ENCODE measurements at places on chromosomes 16 and 17.

DNA sequence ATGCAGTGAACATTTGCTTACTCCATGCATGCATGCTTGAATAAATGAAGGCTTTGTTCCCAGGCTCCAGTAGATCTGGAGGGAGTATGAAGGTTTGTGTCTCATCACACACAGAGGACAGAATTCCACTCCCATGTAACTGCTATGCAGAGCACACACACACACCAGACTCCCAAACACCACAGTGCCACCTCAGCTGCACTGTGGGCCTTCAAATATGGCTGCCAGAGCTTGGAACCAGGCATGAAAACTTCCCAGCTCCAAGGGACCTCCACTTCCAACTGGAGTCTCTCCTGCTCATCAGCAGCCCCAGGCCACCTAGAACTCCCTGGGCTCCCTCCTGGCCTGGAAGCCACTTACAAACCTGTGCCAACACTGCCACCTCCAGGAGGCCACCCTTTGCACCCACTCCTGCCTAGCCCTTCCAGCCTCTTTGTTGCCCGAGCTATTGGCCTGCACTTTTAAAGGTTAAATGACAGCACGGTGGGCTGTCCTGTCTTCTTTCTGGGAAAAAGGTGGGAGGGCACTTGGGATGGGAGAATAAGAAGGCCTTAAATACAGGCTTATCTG lies 151.2 kb downstream of the ZNF423 start:
- DNase-seq: no peak

GRCh38 chr16:4664538-4665418 lies 28.6 kb upstream of the NUDT16L1 start:
- peak; percentile 75 for DNase-seq

GRCh38 chr17:75845933-75846691 lies 1.9 kb upstream of the UNC13D start:
- no peak for DNase-seq

DNA sequence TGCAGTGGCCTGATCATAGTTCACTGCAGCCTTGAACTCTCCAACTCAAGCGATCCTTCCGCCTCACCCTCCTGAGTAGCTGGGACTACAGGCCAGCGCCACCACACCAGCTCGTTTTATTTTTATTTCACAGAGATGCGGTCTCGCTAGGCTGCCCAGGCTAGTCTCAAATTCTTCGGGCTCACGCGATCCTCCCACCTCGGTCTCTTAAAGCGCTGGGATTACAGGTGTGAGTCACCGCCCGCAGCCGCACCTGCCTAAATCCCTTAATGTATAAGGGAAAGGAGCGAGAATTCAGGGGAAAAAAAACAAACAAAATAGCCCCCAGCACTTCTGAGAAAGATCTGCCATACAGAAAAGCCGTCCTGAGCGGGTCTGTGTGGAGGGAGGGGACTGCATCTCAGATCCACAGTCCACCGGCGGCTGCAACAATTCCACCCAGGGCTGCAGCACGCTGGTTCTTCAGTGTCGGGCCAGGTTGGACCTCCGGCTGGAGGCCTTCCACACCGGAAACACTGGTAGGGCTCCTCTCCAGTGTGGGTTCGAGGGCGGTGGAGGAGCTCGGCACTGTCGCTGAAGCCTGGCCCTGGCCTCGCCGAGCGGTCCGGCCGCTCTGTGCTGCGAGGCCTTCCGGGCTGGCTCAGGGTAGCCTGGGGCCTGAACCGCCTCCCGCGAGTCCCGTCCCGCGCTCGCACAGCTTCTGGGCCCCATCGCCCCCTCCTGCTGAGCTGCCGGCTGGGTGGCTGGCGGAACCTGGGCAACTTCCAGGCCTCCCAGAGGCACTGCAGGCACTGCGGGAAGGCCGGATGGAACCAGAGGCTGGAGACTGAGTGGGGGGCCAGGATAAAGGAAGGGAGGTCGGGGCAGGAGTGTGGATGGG lies 7.0 kb downstream of the ZNF843 start:
- DNase-seq: no peak

- peak; percentile 66 for DNase-seq
Observed at GRCh38 chr17:76696763-76697701, 13.7 kb downstream of the MXRA7 start.

DNA sequence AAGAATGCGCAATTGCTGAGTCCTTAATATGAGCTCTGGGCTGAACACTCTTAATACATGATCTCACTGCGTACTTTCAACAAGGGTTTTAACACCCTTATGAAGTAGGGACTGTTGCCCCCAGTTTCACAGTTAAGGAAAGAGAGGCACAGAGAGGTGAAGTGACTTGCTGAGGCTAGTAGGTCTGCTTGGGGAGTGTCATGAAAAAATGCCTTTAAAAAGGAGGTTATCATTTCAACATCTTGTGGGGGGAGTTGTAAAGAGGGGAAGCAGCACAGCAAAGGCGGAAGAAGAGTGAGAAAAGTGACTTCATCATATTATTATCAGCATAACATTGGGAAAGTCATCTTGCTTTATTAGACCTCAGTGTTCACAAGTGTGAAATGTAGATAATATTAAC lies 2.1 kb downstream of the CCL4L2 start:
- DNase-seq: no peak

DNA sequence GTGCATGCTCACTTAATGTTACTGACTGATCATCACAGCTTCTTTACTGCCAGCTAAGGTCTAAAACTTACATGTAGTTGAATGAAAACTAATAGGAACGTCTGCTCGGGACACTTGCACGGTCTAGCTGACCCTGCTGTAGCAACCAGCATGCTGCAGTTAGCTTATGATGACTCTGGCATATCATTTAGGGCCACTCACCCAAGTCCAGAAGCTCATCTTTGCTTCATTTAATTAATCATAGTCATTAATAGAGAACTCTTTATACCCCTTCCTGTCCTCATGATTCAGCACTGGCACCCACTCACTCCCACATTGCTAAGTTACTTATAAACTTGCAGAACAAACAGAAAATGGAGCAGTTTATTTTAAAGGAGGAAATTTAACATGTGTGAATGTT lies 136.3 kb downstream of the NLK start:
- DNase-seq: no peak

- no peak for DNase-seq
Observed at GRCh38 chr16:28910086-28911031, 14.7 kb downstream of the RABEP2 start.

DNA sequence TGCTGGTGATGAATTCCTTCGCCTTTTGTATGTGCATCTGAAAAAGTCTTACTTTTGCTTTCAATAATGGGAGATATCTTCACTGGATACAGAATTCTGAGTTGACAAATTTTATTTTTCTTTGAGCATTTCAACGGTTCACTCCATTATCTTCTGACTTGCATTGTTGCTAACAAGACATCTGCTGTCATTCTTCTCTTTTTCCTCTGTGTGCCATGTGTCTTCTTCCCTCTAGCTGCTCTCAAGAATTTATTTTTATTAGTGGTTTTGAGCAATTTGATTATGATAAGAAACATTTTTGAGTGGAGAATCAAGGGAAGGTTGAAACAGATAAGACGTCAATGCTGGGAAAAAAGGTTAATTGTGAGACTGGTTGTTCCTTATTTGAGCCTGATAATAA lies 471.8 kb downstream of the CDH13 start:
- no peak for DNase-seq

GRCh38 chr17:13534946-13535345 lies 66.8 kb downstream of the HS3ST3A1 start:
- no peak for DNase-seq

GRCh38 chr17:56290101-56290801 lies 137.0 kb downstream of the ANKFN1 start:
- DNase-seq: no peak

- DNase-seq: no peak
Observed at GRCh38 chr17:55167024-55167725, 97.6 kb upstream of the HLF start.

GRCh38 chr17:30808785-30809286 lies 15.7 kb downstream of the CRLF3 start:
- DNase-seq: no peak

DNA sequence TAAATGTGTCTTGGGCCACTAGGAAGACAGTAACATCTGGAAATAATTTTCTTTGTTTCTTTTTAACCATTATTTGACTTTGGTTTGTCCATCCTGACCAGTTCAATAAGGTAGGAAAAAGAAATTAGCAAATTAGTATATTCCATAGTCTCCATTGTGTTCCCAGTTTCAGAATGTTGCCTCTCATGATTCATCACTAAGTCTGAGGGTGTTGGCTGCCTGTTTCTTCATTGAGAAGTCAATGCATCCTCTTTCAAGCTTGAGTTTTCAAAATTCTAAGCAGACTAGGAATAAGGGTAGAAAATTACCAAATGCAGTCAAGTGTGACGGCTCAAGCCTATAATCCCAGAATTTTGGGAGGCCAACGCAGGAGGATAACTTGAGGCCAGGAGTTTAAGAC lies 41.9 kb downstream of the ZFHX3 start:
- DNase-seq: no peak

DNA sequence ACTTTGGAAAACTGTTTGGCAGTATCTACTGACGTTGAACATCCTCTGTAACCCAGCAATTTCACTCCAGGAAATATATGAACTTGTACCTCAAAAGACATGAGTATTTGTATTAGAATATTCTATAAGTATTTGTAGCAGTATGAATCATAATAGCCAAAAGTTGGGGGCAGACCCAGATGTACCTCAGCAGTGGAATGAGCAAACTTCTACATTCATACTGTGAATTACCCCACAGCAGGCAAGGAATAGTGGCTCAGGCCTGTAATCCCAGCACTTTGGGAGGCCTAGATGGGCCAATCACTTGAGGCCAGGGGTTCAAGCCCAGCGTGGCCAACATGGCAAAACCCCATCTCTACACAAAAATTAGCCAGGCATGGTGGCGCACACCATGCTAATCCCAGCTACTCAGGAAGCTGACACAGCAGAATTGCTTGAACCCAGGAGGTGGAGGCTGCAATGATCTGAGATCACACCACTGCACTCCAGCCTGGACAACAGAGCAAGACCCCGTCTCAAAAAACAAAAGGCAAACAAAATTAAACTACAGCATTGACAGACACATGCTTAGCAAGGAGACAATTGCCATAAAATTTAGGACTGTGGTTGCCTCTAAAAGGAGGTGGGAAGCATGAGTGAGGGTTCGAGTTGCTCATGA lies 11.2 kb upstream of the HELZ start:
- no peak for DNase-seq

GRCh38 chr16:77169650-77170236 lies 21.2 kb upstream of the MON1B start:
- DNase-seq: peak; percentile 52

DNA sequence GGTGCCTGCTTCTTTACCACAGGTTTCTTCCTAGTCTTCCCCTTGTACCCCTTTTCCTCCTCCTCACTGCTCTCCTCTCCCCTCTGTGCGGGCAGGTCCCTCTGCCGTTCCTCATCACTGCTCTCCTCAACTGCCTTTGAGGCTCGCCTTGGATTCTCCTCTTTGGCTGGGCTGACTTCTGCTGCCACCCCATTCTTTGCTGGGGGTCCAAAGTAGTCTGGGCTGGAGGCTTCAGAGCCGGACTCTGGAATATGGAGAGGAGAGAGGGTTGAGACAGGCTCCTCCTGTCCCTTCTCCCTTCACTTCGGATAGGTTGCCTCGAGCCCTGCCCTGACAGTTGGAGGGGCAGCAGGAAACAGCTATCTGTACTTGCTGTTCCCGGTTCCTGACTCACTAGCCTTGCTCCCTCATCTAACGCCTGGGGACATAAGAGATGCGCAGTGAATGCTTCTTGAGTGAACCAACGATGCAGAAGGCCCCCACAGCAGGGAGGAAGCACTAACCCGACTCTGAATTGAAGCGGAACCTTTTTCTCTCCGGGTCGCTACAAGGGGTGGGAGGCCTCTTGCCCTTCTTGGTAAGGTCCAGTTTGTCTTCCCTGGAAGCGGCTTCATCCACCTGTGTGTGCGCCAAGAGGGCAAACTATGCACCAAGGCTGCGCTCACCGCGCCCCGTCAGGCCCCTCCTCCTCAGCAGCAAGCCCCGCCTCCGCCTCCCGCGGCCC lies 655 bp downstream of the HIRIP3 start:
- no peak for DNase-seq

DNA sequence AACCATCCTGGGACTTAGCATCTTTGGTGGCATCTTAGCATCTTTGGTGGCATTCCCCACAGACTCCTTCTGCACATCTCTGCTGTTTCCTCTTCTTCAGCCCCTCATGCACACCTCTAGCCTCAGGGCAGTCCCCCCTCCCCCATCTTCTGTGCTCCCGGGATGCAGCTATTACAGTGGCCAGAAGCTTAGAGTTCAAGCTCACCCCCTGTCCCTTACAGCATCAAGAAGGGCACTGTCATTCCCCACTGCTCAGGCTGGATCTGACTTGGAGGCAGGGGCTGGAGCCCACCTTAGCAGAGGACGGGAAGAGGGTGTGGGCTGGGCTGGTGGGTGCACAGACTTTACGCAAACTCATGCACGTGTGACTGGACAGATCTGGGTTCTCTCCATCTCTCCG lies 650 bp downstream of the EPN3 start:
- no peak for DNase-seq

- peak; percentile 75 for DNase-seq
Observed at GRCh38 chr17:41648411-41649195, 24.2 kb upstream of the KRT17 start.

GRCh38 chr17:30970831-30971567 lies at the start of gene RNF135:
TSS of gene RNF135 (plus strand) at chr17:30971039. CDS start at chr17:30971074, 35 bp downstream.
- DNase-seq: no peak

- no peak for DNase-seq
Observed at GRCh38 chr17:36717088-36717487, 115.7 kb downstream of the MRM1 start.

DNA sequence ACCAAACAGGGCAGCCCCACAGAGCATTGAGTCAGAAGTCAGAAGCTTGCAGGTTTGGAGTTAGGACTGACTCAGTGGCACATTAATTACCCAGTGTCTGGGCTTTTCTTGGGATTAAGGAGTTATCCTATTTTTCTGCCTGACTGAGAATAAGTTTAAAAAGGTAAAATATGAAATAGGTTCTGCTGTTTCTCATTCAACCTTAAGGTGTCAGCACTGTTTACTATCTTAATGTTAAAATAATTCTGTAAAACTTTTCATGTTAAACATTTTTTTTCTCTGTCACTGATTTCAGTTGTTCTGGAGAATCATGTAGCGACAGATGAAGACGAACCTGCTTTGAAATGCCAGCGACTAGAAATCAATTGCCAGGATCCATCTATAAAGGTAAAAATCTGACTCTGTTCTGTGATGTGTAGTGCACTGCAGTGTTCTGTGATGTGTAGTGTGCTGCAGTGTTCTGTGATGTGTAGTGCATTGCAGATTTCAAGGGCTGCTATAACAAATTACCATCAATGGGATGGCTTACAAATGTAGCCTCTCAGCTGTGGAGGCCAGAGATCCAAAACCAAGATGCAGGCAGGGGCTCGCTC lies 128.0 kb downstream of the LAT start:
- DNase-seq: no peak

DNA sequence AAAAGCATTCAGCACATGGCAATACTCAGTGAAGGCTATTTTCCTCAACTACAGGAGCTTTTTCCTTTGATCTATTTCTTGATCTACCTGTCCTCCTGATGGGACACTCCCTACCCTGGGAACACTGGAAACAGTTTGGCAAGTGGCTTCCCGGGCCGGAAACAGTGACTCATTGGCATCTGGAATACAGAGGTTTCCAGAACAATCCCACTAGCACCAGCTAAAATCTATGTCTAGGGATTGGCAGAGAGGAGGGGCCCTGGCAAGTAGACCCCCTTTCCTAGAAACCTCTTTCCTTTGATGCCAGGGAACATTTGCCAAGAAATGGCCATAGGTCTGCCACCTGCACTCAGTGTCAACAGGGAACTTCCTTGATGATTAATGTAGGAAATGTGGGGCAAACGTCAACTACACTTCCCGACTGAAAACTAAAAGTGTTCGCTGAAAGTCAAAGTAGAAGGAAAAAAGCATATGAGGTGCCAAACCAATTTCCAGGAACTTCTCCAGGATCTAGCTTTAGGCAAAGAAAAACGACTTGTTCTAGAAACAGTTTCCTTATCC lies 30.4 kb upstream of the FBXW10B start:
- no peak for DNase-seq

GRCh38 chr17:6348891-6349290 lies 86.0 kb downstream of the AIPL1 start:
- no peak for DNase-seq

All from HepG2 (cell line).